NCI-H2081 treated with DMSO at 0.1 percent for 48 hours (cell line): ENCODE measurements at places on chromosomes 1 and 21.

- DNase-seq, result no peak
Measured at GRCh38 chr1:217136895-217137205, 413.6 kb upstream of the ESRRG start.

- no peak for DNase-seq
Measured at GRCh38 chr1:68358439-68358838, 91.3 kb downstream of the RPE65 start.

DNA sequence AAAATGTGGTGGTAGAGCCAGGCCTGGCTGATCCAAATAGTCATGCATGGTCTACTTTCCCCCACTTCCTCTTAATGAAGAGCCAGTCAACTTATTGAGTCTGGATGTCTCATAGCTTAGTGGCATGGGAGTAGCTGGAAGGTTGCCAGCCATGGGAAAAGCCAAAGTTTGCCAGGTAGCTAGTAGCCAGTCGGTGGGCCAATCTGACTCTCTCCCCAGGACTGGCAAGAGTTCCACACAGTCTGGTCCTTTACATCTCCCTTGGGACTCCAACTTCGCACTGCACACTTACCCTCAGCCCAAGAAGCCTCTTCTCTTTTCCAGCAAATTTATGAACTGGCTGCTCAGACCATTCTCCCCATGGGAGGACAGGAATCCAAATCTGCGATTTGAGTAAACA, 8.3 kb downstream of the WARS2 start:
- no peak for DNase-seq

DNA sequence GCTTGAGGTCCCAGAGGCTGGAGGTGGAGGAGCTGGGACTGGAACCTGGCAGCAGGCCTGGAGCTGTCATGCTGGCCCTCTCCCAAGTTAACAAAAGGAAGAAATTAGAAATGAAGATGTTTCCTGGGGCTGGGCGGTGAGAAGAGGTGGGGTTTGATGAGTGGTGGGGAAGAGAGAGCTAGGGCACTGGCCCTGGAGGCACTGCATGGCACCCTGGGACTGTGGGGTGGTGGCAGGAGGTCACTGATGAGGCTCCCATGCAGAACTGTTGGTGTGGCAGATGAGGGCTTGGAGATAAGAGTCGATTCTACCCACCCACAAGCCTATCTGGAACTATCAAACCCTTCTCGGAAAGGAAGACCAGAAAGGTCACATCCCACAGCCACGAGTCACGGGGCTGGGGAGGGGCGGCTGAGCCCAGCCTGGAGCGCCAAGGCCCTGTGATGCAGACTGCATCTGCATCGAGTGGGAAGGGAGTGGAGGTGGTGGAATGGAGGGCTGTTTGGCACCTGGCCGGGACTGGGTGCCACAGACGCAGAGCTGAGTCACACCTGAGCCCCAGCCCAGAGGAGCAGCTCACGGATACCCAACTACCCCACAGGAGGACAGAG, 29.4 kb downstream of the MRPL37 start:
- no peak for DNase-seq

GRCh38 chr1:17507915-17508314, 31.6 kb upstream of the ARHGEF10L start:
- DNase-seq, result no peak

DNA sequence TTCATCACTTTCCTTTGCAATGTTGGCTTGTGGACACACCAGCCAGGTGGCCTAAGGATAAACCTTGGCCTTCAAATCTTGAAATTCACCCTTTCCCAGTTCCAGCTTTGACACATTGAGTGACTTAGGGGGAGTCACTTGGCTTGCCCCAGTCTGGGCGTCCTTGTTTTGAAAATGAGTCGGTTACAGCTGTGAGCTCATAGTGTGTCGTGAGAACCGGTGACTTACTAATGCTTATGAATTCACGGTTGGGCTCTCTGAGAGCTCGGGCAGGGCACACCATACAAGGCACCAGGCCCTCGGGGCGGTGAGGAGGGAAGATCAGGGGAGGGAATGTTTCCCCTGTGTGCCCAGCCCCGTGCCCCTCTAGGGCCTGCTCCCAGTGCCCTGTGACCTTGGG, 126.9 kb upstream of the TMPRSS2 start:
- DNase-seq, result no peak

DNA sequence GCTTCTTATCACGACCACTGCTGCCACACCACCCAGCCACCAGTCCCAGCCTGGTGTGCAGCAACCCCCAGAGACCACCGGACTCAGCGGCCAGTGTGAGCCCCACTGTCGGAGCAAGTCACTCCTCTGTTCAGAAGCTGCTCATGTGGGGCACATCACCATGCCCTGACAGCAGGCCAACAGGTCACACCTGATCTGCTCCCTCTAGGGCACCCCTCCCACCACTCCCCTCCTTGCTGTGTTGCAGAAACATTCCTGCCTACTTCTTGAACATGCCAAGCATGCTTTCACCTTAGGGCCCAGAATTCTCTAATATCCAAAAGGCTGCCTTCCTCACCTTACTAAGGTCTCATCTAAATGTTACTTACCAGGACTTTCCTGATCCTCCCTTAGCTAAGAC, 146.5 kb downstream of the SLC45A1 start:
- no peak for DNase-seq

GRCh38 chr1:180675586-180675985, 43.8 kb downstream of the XPR1 start:
- DNase-seq, result no peak

DNA sequence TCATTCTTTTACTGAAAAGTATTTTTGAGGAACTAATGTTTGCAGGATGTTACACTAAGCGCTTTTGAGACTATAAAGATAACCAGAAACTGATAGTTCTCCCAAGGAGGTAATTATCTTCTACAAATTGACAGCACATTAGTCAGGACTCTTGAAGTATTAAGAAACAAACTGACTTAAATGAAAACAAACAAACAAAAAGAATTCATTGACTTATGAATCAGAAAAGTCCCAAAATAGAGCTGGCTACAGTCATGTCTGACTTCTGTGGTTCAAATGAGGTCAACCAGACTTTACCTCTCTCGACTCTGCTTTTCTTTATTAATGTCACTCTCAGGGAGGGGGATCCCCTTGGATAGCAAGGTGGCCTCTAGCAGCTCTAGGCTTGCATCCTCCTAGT, 296.8 kb downstream of the TPR start:
- no peak for DNase-seq

- DNase-seq, result no peak
Measured at GRCh38 chr1:147204080-147204479, 21.1 kb downstream of the FMO5 start.

GRCh38 chr1:77227381-77227780, 8.2 kb upstream of the PIGK start:
- no peak for DNase-seq

- DNase-seq, result no peak
Measured at GRCh38 chr1:76463849-76464248, 389.3 kb downstream of the ST6GALNAC3 start.

- no peak for DNase-seq
Measured at GRCh38 chr21:34313116-34313515, 50.7 kb upstream of the KCNE2 start.

GRCh38 chr1:90809093-90809492, 92.0 kb upstream of the BARHL2 start:
- no peak for DNase-seq

DNA sequence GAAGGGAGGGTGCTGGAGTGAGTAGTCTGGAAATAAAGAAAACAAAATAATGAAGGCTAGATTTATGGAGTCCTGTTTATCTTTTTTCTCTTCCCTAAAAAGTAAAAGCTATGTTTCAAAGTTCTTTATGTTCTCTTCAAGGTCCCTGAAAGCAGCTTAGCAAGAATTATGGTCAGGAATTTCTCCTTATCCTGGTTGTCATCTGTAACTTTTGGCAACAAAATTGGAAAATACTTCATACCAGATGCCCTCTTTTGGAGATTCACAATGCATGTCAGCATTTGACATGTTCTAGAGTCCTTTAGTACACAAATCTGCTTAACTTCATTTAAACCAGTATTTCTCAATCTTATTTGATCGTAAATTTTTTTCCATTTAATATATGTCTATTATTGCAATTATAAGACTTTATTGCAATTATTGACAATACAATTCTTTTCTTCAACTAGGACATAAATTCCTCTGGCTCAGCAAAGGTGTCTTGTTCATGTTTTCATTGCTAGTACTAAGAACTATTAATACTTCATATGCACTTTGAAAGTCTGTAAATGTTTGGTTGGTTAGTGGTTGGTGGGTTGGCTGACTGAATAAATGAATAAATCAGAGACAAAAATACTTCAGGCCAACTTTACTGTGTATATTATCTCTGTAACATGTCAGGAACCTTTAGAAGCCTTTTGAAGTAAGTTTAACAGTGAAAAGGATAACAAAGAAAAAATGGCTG, 101.5 kb downstream of the ATP1B1 start:
- DNase-seq, result no peak

DNA sequence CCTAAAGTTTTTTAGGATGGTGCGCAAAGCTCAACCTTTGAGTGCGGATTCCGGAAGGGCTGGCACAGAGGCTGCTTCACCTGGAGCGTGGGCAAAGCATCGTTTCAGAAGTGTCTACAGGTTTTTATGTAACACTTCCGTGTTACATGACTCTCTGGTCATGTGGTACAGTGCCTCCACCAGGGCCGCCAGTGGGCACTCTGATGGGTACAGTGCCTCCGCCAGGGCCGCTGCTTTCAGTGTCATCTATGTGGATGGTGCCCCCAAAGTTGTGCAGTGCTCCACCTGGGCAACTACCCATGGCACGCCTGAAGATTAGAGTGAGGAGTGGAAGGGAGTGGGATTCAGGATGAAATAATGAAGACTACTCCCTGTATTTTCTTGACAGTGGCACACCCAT, 101.4 kb upstream of the C1orf174 start:
- no peak for DNase-seq
